ENCODE measurements at places on chromosomes 1 and 21. TPM values are rescaled to one million over a fixed set of nuclear protein-coding genes. Genes with fewer than 3 reads are reported as not detected.

ALPL gene
- 14.7 TPM for total RNA-seq

DNA sequence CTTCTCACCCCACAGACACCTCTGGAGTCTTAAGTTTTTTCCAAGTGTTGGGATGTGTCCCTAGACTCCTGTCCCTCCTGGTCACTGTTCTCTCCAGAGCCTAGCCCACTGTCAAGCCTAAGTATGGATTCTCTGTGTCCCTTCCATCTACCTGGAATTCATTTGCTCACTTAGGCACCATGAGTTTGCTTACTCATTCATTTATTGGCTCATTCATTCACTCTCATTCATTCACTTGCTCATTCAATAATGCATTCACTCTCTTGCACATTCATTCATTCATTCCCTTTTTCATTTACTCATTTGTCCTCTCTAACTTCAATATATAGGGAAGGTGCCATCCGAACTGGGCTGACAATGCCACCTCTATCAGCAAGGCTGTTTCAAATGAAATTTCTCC is 1.6 kb downstream of the S100A16 start:
- no peak for DNase-seq

FAM72C gene
- total RNA-seq = 0.09 TPM

KRTAP11-1 gene
- total RNA-seq = not detected
